ENCODE measurements at places on chromosomes 2 and 18. TPM values are rescaled to one million over a fixed set of nuclear protein-coding genes. Genes with fewer than 3 reads are reported as not detected.

TUBA3E gene
- not detected for total RNA-seq

DNA sequence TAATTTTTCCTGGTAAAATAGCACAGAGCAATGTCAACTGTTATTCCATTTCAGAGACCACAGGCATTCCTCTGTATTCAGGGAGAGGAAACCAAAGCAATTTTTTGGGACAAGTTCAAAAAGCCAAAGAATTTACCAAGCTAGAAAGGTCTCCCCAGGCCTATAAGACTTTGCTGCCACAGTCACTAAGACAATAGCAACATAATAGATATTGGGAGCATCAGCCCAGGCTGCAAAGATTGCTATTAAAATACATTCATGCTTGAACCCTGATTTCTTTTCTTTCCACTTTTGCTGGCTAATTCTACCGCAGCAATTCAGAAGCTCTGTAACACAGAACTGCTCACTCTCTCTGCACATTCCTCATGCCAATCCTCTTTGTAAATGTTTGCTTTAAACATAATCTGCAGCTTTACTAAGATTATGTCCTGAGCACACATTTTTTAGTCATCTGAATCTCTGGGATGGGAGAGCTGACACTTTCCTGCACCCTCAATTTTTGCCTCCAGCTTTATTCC, 76.3 kb downstream of the CLHC1 start:
- DNase-seq = no peak
- no peak overlapping the region for H3K4me3 ChIP-seq
- H3K4me1 ChIP-seq = no peaks in the 10 kb centered on the region
- no peaks in the 10 kb centered on the region for H3K36me3 ChIP-seq
- no peak overlapping the region for H3K27ac ChIP-seq
- H3K27me3 ChIP-seq = no peaks in the 10 kb centered on the region

- H3K4me1 ChIP-seq = peaks cover 11% of the 10 kb centered on the region
- no peaks in the 10 kb centered on the region for H3K27me3 ChIP-seq
- DNase-seq = no peak
- no peak overlapping the region for H3K27ac ChIP-seq
These were observed 1.5 kb downstream of the DSEL start for GRCh38 chr18:67514901-67515540.

- no peak overlapping the region for H3K4me3 ChIP-seq
- DNase-seq = no peak
- H3K36me3 ChIP-seq = no peaks in the 10 kb centered on the region
These were observed 711 bp downstream of the GPR17 start for GRCh38 chr2:127646487-127647241.

PROM2 gene
- total RNA-seq = 0.69 TPM

- H3K27ac ChIP-seq = no peak overlapping the region
- H3K36me3 ChIP-seq = no peaks in the 10 kb centered on the region
- no peak overlapping the region for H3K4me3 ChIP-seq
- no peaks in the 10 kb centered on the region for H3K27me3 ChIP-seq
These were observed 63.5 kb downstream of the MYCN start for GRCh38 chr2:16003809-16004208.

- no peak for DNase-seq
- H3K36me3 ChIP-seq = no peaks in the 10 kb centered on the region
- no peaks in the 10 kb centered on the region for H3K27me3 ChIP-seq
- H3K4me1 ChIP-seq = no peaks in the 10 kb centered on the region
- no peak overlapping the region for H3K4me3 ChIP-seq
These were observed 14.5 kb downstream of the MAPRE2 start for GRCh38 chr18:35055726-35056125.

Data from naive thymus-derived CD4-positive, alpha-beta T cell (primary cell).